ENCODE measurements at places on chromosomes 12 and 14. TPM values are rescaled to one million over a fixed set of nuclear protein-coding genes. Genes with fewer than 3 reads are reported as not detected.

DNA sequence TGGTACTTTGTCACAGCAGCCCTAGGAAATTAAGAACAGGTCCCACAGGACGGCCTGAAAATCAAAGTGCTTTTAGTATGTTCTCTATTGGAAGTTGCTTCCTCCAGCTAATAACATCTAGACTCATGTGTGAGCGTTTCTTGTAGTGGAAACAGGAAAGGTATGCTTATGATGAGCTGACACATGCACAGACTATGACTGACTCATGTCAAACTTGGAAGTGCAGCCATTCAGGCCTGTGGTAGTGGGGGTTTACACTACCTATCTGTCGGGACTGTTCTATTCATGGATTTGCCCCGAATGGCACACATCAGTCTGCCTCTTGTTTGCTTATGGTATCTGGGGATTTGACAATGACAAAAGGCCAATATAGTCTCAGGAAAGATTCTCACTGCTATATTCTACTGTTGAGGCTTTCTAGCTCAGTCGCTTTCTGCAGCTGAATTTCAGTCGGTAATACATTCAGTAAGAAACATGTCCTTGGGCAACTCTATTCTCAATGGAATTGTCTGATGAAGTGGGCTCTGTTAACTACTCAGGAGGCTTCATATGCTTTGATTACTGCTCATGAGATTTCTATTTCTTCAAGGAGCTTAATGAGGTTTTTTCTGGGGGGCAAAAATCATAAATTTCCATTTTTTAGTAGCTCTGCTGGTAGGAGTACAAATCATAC is 270.3 kb upstream of the DAAM1 start:
- DNase-seq = no peak

- no peak for DNase-seq
Measured at GRCh38 chr12:57753756-57754337, 1.1 kb upstream of the MARCHF9 start.

- no peak for DNase-seq
Measured at GRCh38 chr12:103915306-103915705, 14.9 kb upstream of the HSP90B1 start.

DNA sequence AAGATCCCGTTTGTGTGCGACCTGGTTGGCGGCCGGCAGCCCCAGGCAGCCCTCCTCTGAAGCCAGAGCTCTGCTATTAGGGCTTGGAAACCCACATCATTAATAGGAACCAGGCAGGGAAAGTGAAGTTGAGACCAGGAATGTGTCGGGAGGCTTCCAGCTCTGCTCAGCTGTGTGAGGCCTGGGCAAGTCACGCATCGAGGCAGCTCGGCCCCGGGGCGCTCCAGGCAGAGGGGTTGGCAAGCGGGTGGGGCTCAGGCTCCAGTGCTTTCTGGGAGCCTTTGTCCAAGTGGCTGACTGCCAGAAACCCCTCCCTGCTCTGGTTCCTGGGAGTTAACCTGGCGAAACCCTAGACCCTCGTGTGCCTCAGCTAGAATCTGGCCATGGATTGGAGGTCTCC is 1151.7 kb downstream of the VRK1 start:
- DNase-seq = no peak

DNA sequence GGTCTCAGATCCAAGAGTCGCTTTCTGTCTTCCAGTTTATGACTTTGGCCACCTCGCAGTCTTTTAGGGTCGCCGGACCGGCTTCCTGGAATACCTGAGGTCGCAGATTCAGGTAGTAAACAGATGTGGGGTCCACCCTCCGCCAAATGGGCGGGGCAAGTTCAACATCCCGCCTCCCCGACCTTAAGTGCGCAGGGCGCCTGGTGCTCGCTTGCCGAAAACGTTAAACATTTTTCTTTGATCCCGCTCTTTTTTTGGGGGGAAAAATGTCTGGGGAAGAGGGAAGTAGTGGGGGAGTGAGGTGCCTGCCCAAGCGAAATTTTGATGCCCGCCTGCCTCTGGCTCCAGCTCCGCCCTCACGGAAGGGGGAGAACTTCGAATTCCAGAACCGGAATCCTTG is 73.9 kb upstream of the TBX5 start:
- DNase-seq = no peak

Gene SPX
- not detected for total RNA-seq

Gene MUCL1
- not detected for total RNA-seq

Gene ADAM21
- not detected for total RNA-seq

Gene SMIM41
- not detected for total RNA-seq

Gene STON2
- 6.3 TPM for total RNA-seq
